ENCODE measurements at places on chromosomes 4 and X.

GRCh38 chrX:29690061-29690460 is 525.3 kb upstream of the MAGEB2 start:
- DNase-seq = no peak

DNA sequence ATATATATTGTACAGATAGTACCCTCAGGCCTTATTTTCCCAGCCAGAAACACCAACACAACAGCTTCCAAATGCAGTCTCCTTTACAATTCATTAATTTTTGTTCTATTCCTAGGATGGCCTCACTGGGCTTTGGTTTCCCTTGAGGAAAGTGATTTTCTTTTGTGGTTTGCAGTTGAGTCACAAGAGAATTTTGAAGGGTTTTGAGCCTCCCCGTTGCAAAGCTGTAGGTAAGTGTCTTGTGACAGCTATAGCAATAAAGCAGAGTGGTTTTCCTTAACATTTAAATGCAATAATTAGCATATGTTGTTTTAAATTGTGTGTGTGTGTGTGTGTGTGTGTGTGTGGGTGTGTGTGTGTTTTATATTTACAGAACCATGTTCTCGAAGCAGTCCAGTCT is 54.1 kb upstream of the WDR17 start:
- DNase-seq = no peak

DNA sequence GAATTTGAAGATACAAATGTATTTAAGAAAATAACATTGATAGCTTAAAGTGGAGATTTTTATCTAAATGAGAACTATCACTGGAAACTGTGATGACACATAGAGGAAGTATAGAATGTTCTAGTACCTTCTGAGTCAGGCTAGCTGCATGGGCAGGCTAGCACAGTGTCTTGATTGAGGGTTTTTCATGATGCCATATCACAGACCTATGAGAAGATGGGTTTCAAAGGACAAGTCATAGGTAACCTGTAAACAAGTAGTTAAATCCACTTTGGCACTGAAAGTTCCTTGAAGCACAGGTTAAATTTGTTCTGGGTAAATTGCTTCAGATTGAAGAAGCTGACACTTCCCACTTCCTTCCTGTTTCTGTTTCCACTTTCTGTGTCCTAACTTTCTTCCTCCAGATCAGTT is 48.2 kb upstream of the CDKN2AIP start:
- DNase-seq = no peak

DNA sequence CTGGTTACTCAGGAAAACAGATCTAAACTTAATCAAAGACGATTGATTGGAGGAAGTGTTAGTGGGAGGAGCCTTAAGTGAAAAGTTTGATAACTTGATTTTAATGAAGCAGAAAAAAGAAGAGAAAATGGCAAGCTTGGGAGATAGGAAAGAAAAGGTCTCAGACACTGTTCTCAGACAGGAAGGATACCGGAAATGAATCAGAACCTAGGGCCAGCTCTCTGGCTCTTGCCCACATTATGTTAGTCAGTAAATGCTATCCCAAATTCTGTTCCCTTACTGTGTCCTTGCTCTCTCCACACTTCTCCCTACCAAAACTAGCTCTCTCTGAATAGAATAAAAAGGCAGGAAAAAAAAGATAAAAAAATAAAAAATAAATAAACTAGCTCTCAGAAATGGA is 48.6 kb upstream of the TMEM164 start:
- no peak for DNase-seq

DNA sequence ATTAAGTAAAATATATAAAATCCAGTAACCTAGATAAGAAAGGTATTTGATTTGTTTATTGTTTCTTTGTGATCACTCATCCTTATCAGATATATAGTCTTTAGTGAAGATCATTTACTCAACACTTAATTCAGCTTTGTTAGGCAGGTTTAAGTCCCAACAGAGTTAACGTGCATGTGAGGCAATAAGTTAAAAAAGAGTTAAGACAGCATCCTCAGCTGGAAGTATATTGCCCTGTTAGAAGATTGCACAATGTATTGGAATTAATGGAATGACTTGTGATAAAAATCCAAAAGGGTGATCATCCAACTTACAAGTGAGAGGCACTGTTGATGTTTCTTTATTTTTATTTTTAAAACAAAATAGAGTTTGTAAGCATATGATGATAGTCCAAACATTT is 1162.1 kb downstream of the RAPGEF2 start:
- DNase-seq = no peak

Data from effector memory CD8-positive, alpha-beta T cell (primary cell).